ENCODE measurements at places on chromosomes 12 and 14.

- no peak for DNase-seq
Observed at GRCh38 chr12:84701041-84701440, 211.6 kb downstream of the SLC6A15 start.

DNA sequence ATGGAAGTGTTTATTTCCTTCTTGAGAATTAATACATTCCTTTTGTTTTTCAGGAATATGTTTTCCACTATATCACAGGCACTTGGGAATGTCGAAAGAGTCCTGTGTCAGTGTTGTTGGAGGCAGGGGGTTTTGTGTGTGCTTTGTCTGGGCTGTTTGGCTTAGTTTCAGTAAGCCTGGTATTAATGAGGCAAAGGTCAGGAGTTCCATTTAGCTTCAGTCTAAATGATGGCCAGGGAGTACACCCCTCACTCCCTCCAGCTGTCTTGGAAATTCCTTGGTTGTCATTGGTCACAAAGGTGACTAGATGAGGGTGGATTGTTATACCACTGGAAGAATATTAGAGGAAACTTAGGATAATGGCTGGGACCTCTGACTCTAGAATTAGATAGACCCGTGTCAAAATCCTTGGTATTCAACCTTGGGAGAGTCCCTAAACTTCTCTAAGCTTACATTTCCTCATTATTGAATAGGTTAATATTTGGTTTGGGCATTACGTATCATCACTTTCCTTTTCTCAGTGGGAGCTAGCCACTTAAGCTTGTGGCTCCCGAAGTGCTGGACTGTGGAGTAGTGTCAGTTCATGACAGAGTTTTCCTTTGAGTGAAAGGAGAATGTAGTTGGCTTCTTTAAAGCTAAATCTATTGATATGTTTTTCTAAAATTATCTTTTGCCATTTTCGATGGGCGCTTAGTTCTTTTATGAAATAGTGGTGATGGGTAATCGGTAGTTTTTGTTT is 5.2 kb downstream of the FRS2 start:
- no peak for DNase-seq

GRCh38 chr14:104870368-104871144 is 5.5 kb downstream of the CEP170B start:
- peak; percentile 92 for DNase-seq

DNA sequence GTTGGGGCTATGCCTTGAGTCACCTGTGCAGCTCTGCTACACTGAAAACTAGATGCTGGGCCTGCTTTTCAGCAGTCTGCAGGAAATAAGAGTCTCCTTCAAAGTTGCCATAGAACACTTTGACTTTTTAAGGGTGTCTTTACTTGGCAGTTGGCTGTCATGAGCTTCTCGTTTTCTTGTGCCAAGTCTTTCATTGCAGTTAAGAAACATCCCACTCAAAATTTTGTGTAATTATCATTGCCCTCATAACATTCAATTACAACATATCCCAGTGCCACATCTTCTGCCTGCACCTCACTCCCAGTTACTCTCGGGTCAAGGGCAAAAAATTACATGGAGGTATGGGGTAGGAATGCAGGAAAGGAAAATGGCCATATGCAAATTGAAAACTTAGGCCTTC is 29.1 kb downstream of the GPR65 start:
- DNase-seq: no peak

DNA sequence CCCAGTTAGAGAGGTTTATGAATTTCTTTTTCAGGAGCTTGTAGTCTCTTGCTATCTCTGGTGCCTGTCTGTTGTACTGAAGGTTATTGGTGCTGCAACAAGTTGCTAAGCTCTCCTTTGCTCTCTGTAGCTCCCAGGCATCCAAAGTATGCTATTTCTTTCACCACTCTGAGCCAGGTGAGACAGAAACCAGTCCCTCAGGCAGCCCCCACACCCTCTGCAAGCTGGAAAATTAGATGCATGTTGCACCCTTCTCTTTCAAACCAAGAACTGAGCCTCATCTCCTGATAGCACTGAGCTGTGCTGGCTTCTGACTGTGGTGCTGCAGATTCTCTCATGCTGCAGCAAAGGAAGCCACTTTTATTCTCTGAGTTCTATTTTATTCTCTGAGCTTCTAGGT is 9.6 kb upstream of the TRIM9 start:
- no peak for DNase-seq

DNA sequence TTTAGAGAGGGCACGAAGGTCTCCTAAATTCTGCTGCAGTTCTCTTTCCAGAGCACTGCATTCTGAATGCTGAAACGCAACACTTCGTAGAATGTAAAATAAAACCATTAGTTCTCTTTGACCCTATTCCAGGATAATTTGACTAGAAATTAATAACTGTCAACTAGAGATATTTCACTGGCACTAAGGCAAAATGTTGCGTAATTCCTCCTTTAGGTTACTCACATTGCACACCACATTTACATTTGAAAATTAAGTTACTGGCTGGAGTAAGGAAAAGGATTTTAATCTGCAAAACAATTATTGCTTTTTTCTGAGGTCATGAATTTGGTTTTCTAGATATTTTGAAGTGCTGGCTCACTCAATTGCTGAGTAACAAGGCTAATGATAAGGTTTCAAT is 58.0 kb upstream of the TRHDE start:
- no peak for DNase-seq

GRCh38 chr14:22096514-22096895 is 422.9 kb upstream of the OR4E1 start:
- DNase-seq: no peak

DNA sequence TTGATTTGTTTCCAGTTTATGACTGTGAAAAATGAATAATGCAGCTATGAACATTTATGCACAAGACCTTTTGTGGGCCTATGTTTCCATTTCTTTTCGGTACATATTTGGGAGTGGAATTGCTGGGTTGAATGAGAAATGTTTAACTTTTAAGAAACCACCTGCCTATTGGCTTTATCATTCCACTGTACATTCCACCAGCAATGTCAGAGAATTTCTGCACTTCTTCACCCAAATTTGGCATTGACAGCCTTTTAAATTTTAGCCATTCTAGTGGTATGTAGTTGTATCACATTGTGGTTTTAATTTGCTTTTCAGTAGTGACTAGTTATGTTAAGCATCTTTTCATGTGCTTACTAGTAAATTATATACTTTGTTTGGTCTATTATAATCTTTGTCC is 317.0 kb upstream of the TMTC1 start:
- DNase-seq: no peak

- peak; percentile 71 for DNase-seq
Observed at GRCh38 chr14:76710056-76711010, 50.9 kb upstream of the VASH1 start.

DNA sequence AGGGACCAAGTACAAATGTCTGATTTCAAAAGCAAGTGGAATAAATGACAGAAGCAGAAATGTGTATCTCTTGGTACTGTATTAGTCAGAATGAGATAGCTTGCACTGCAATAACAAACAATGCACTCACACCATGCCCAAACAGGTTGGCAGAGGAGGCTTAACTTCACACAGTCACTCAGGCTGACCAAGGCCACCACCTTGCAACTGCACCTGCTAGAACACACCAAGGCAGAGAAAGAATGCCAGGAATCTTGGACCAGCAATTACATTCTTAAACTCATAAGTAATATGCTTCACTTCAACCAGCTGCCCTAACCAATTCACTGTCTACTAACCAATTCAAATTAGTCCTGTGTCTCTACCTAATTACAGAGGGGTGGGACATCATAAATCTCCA is 378.3 kb downstream of the BCL11B start:
- DNase-seq: no peak

DNA sequence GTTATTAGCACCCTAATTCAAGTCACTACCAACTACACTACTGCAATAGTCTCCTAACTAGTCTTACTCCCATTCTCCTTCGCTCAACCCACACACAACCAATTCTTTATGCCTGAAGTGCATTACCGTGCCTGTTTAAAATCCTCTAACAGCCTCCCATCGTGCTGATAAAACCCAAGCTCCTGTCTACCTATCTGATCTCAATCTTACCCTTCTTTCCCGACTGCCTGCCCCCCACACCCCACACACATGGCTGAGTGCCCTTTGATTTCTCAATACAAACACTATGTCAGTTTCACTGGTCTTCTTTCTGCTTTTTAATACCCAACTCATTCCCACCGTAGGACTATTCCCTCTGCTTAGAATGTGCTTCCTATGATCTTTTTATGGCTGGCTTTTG is 59.9 kb downstream of the SPPL3 start:
- no peak for DNase-seq

DNA sequence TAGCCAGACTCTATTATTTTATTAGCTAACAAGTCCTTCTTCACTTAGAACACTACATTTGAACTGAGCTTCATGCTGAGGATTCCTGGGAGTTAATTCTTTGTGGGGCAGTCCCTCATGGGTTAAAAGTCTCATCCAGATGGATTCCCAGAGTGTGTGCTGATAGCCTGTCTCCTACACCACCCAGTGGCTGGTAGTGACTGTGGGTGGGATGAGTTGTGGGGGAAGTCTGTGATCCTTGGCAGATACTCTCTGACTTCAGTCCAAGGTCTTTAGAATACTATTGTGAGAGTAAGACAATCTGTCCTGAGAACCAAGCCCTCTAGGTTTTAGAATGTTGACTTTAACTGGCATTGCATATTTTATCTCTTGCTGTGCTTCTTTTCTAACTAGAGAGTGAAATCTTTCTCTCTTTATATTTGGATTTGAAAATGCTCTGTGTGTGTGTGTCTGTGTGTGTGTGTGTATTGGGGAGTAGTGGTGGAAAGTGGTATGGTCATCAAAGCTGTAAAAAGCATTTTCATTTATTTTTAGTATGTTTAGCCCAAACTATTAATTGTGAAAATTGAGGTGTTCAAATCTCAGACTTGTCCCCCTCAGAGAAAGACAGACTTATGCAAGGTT is 37.3 kb downstream of the AKAP6 start:
- no peak for DNase-seq

DNA sequence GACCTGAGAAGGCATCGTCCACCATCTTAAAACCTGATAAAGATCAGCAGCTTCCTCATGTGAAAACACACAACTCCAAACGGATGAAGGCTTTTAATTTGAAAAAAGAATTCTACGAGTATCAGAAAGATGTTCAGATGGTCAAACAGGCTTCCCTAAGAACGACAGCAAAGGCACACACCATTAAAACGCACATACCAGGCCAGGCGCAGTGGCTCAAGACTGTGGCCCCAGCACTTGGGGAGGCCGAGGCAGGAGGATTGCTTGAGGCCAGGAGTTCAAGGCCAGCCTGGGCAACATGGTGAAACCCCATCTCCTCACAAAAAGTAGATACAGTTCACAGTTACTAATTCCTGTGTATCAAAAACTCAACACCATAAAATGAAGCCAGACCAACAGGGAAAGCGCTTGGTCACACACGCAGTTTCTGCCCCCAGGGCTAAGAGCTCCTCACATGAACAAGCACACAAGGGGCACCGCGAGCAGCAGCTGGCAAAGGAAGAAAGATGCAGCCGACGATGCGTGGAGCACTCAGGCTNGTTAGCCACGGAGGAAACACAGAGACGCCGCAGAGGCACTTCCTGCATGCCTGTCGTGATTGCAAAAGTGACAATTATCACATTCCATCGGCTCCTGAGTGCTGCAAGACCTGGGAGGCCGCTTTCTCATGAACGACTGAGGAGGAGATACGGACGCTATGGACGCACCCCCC is 78.0 kb downstream of the NOC4L start:
- no peak for DNase-seq

DNA sequence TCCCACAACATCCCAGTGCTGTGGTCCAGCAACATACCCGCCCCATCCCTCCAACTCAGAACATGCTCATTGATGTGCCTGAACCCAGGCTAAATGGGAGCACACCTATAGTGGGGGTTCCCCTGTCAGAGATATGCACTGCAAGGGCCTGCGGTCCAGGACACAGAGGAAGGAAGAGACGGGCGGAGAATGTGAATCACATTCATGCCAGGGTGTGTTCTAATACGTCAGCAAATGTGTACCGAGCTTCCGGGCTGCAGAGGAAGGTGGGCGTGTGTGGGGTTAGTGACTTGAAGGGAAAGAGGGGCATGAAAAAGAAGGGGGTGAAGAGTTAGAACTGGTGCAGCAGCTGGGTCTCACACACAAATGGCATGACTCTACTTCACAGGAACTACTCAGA is 83.7 kb downstream of the DPF3 start:
- no peak for DNase-seq

DNA sequence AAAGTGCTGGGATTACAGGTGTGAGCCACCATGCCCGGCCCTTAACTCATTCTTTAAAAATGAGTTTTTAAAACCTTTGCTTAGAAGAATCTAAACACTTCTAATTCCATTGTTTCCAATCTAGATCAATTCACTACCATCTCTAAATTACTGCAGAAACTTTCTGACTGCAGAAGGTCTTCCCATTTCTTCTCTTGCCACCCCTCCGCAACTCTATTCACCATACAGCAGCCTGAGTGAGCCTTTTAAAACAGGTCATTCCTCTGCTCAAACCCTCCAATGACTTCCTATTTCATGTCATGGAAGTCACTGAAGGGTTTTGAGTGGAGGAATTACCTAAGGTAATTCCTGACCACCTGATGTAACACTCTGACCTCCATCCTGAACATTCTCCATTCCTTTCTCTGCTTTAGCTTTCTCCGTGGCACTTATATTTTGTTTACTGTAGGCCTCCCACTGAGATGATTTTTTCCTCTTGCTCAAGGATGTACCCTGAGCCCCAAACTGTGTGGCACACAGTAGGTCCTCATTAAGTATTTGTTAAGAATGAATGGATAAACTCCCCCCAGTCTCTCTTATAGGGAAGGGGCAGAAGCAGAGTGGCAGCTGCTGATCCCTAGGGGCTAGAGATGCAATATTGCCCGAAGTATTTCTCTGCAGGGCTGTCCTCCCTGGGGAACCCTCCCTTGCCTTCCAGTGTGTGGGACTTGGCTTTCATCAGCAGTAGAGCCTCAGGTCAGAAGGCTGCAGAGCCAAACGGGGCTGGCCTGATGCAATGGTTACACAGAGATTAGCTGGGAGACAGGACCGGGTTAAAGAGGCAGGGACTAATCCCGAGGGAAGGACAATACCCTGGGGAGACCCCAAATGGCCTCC is 1.2 kb downstream of the DDIT3 start:
- DNase-seq: peak; percentile 37

DNA sequence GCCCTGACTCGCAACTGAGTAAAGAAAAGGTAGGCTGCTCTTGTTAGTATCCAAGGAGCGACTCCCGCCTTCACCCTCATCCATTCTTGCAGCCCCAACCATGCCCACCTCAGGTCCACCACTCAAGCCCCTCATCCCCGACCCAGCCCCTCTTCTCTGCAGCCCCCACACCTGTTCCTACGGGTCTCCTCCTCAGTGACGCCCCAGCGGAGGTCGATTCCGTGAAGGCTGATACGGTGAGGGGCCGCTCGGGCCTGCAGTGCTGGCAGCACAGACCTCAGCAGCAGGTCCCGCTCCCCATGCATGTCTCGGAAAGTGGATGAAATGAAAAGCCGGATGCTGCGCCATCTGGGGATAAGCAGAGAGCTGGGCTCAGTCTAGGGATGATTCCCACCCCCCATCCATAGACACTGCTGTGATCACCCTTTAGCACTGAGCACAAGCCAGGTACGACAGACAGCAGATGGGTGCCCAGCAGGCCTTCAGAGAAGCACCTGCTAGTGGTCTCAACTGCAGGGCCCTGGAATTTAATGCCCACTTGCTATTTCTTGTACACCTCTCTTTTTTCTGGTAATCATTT is 26.9 kb downstream of the TEP1 start:
- no peak for DNase-seq

GRCh38 chr12:7637615-7638014 is 28.1 kb downstream of the APOBEC1 start:
- DNase-seq: no peak

Data from H7 (cell line).